ENCODE measurements at places on chromosomes 16 and 17.

GRCh38 chr16:77288222-77288621 lies 89.0 kb downstream of the SYCE1L start:
- no peak overlapping the region for H3K27ac ChIP-seq
- no peaks in the 10 kb centered on the region for H3K27me3 ChIP-seq
- no peaks in the 10 kb centered on the region for H3K4me1 ChIP-seq
- no peak overlapping the region for H3K4me3 ChIP-seq

- peaks cover 19% of the 10 kb centered on the region for H3K4me1 ChIP-seq
- H3K27me3 ChIP-seq: no peaks in the 10 kb centered on the region
- H3K4me3 ChIP-seq: no peak overlapping the region
- DNase-seq: no peak
Measured at GRCh38 chr17:354651-355556, 2.3 kb upstream of the RPH3AL start.

DNA sequence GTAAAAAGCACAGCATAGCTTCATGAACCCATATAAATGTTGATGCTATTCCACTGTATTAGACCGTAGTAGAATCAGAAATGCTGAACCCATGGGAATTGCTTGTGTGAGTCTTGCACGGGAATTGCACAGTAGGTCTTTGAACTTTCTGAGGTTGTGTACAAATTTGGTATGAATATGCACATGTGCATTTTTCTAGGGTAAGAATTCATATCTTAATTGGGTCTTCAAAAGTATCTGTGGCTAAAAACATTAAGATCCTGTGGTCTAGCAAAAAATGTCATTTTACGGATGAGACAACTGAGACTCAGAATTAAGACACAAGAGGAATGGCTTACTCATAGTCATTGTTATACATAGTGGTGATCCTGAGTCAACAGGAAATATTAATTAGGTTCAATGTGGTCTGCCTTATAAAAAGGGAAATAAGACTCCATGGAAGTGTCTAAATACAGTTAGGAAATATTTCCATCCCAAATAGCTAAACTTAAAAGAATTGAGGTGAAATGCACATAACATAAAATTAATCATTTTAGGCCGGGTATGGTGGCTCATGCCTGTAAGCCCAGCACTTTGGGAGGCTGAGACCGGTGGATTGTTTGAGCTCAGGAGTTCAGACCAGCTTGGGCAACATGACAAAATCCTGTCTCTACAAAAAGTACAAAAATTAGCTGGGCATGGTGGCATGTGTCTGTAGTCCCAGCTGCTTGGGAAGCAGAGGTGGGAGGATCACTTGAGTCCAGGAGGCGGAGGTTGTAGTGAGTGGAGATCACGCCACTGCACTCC lies 22.8 kb downstream of the TAOK1 start:
- H3K27ac ChIP-seq: peak overlapping the region; percentile 17
- H3K36me3 ChIP-seq: peaks cover 8% of the 10 kb centered on the region
- H3K4me3 ChIP-seq: no peak overlapping the region
- H3K27me3 ChIP-seq: no peaks in the 10 kb centered on the region
- no peak for DNase-seq

DNA sequence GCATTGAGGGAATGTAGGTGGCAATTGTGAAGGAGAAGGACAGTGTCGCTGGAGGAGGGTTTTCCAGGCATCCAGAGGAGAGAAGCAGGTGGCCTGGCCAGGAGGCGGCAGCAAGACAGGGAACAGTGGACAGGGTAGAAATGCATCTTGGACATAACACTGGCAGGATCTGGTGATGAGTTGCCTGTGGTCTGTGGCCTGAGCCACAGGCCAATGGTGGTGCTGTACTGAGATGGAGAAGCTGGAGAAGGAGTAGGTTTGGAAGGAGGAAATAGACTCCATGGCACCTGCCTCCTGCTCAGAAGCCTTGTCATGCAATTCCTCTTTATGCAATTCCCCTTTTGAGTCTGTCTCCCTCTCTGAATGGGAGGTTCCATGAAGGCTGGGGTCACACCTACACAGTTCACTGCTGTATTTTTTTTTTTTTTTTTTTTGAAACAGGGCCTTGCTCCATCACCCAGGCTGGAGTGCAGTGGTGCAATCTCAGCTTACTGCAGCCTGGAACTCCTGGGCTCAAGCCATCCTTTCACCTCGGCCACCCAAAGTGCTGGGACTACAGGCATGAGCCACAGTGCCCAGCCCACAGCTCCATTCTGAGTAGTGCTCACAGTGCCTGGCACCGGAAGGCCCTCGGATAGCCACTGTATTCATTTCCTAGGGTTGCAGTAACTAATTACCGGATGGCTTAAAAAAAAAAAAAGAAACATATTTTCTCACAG lies 13.5 kb upstream of the CACNG4 start:
- no peaks in the 10 kb centered on the region for H3K36me3 ChIP-seq
- H3K27me3 ChIP-seq: no peaks in the 10 kb centered on the region
- no peak overlapping the region for H3K27ac ChIP-seq
- DNase-seq: no peak
- H3K4me3 ChIP-seq: no peak overlapping the region

- H3K4me1 ChIP-seq: no peaks in the 10 kb centered on the region
- no peak overlapping the region for H3K27ac ChIP-seq
- no peaks in the 10 kb centered on the region for H3K27me3 ChIP-seq
- H3K36me3 ChIP-seq: no peaks in the 10 kb centered on the region
- H3K4me3 ChIP-seq: no peak overlapping the region
- DNase-seq: no peak
Measured at GRCh38 chr17:7429722-7430121, 1.1 kb downstream of the SPEM3 start.

DNA sequence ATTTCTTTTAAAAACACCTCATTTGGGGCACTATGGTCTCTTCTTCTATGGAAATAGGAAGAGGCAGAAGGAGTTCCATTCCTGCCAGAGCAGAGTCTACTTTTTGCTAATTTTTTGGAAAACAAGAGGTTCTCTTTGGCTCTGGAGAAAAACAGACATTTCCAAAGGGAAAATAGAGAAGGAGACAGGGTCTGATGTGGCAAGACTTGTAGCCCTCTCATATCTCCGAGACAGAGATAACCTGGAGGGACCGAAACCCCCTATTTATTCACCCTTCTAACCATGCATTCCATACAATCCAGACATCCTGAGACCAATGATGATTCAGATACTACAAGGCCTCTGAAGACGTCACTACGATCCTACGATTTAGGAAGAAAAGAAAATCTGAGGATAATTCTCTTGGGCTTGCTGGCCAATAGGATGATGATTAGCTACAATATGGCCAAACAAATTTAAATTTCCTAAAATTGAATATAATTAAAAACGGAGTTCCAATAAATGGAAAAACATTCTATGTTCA lies 70.2 kb downstream of the HIC1 start:
- DNase-seq: no peak
- H3K4me3 ChIP-seq: no peak overlapping the region
- H3K4me1 ChIP-seq: no peaks in the 10 kb centered on the region
- no peak overlapping the region for H3K27ac ChIP-seq
- H3K36me3 ChIP-seq: peaks cover 10% of the 10 kb centered on the region
- no peaks in the 10 kb centered on the region for H3K27me3 ChIP-seq

GRCh38 chr17:75785016-75785890 lies 647 bp downstream of the UNK start:
- H3K36me3 ChIP-seq: no peaks in the 10 kb centered on the region
- H3K4me1 ChIP-seq: peaks cover 36% of the 10 kb centered on the region
- H3K4me3 ChIP-seq: peak overlapping the region; percentile 48

- H3K36me3 ChIP-seq: no peaks in the 10 kb centered on the region
- H3K4me1 ChIP-seq: no peaks in the 10 kb centered on the region
- DNase-seq: no peak
- no peak overlapping the region for H3K27ac ChIP-seq
- no peak overlapping the region for H3K4me3 ChIP-seq
- H3K27me3 ChIP-seq: no peaks in the 10 kb centered on the region
Measured at GRCh38 chr16:2815299-2815771, 1.7 kb upstream of the PRSS21 start.

DNA sequence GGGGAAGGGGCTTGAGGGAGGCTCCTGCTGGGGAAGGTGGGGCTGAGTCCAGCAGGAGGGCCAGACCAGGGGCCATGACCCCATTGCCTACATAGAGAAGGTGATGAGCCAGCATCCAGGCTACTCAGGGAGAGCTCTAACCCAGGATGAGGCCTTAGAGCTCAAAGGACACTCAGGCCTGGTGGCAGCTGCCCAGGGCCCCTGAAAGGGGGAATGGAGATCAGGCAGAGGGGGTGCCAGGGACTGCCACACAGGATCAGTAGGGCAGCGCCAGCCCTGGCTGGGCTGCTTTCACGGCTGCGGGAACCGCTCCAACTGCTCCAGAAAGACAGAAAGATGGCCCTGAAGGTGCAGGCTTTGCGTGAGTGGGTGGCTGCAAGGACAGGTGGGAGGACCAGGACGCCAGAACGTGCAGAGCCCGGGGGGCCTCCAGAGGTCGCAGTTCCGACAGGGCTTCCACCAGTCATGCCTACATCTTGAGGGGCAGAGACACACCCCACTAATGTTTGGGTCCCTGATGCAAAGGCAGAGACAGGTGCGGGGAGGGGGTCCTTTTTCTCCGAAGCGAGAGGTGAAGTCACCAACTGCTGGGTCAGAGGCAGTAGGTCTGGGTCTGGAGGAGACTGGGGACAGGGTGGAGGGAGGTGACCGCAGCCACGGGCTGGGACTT lies 882 bp upstream of the ATP6V0C start:
- no peaks in the 10 kb centered on the region for H3K27me3 ChIP-seq
- H3K4me1 ChIP-seq: peaks cover 38% of the 10 kb centered on the region
- H3K27ac ChIP-seq: peak overlapping the region; percentile 99
- DNase-seq: no peak
- no peaks in the 10 kb centered on the region for H3K36me3 ChIP-seq

GRCh38 chr17:10608244-10608643 lies 48.9 kb downstream of the MYH3 start:
- H3K4me1 ChIP-seq: no peaks in the 10 kb centered on the region
- no peak for DNase-seq
- no peak overlapping the region for H3K4me3 ChIP-seq
- no peaks in the 10 kb centered on the region for H3K27me3 ChIP-seq
- H3K27ac ChIP-seq: no peak overlapping the region
- H3K36me3 ChIP-seq: no peaks in the 10 kb centered on the region

DNA sequence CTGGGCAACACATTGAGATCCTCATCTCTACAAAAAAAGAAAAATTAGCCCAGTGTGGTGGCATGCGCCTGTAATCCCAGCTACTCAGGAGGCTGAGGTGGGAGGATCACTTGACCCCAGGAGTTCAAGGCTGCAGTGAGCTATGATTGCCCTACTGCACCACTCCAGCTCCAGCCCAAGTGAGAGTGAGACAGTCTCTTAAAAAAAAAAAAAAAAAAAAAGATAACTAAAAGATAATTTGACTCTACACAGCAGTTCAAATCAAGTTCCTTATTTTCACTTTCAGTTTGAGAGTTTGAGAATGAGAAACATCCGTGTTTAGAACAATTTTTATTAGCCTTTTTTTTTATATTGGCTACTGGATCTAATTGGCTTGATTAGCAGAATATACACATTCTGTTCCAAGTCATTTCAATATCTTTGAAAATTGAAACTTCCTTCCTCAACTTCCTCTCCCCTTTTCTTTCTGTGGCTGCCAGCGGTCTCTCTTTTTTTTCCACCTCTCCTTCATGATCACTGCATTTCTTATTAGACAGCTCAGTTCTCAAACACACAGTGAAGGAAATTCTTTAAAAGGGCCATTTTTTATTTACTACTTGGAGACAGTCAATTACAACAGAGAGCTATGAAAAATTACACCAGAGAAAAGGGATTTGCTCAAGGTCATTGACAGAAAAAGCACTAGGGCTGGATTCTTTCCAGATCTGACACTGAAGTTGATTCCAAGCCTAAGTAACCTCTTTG lies 4.5 kb upstream of the ACSF2 start:
- H3K27ac ChIP-seq: no peak overlapping the region
- H3K36me3 ChIP-seq: no peaks in the 10 kb centered on the region
- no peaks in the 10 kb centered on the region for H3K27me3 ChIP-seq
- peak overlapping the region; percentile 3 for H3K4me3 ChIP-seq
- no peak for DNase-seq
- H3K4me1 ChIP-seq: peaks cover 25% of the 10 kb centered on the region

Measured in tibial nerve (tissue), 4 donors.